ENCODE measurements at places on chromosomes 11 and 22.

- DNase-seq, result no peak
Measured at GRCh38 chr22:20867179-20868024, 8.6 kb downstream of the SNAP29 start.

GRCh38 chr11:112024178-112024772 lies 933 bp upstream of the DLAT start:
- DNase-seq, result no peak

GRCh38 chr11:106553304-106553703 lies 465.0 kb downstream of the GUCY1A2 start:
- DNase-seq, result no peak

DNA sequence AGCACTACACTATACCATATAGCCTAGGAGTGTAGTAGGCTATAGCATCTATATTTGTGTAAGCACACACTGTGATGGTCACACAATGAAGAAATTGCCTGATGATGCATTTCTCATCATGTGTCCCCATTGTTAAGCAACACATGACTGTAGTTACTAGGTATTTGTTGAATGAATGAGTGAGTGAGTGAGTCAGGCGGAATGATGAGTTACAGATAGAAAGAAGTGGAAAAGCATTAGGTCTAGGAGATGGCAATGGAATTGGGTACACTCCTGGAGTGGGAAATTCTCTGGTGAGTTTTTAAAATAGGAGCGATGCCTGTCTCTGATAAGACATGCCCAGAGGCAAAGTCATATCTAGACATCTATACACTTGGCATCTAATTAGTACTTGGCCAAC lies 160.5 kb upstream of the TBCEL start:
- no peak for DNase-seq

- DNase-seq, result no peak
Measured at GRCh38 chr11:118699506-118700220, 20.2 kb upstream of the TREH start.

DNA sequence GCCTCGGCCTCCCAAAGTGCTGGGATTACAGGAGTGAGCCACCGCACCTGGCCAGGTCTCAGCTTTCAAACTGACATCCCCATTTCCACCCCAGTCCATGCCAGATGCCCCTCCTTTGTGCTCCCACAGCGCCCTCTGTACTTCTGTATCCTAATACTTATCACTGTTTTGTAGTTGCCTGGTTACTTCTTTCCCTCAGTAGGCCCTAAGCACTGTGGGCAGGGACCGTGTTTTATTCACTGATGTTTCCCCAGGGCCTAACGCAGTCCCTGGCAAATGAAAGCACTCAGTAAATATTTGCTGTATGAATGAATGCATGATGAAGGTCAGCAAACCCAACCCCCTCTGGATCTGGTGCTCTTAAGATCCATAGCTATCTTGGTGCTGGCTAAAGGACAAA lies 2.2 kb upstream of the TRIM3 start:
- DNase-seq, result no peak

Measured in dorsolateral prefrontal cortex (tissue), 122 donors.